ENCODE measurements at places on chromosomes 2 and 18.

GRCh38 chr2:141020346-141020745 is 1110.5 kb downstream of the LRP1B start:
- no peak for DNase-seq

DNA sequence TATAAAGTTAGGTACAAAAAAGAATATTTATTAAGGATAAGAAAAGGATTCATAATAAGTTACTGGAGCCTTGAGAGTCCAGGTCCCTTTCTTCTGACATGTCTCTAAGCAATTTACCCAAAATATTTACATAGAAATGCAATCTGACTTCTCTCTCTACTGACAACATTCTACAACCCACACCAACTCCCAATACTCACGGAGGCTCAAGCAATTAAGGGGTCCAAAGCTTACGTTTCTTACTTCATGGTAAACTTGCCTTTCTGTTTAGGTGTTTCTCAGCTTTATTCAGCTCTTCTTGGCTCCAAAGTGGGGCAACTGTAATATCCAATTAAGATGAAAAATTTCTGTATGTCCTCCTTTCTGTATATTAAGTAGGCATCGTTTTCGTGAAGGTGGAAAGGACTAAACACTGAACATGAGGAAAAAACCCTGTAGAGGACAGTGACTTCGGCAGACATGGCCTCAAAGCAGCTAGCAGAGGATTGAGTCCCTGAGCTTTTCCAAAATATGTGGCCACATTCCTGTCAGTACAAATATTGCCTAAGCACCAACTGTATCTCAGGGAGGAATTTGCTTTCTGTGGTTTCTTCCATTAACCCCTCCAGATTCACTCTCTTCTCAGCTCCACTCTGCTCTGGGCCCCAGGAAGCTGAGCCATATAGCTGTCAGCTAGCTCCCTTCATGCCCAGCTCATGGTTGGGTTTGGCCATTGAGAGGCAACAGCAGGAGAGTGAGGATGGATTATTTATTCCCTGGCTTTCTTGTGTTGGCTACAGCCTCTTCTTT is 67.9 kb upstream of the GLS start:
- no peak for DNase-seq

- no peak for DNase-seq
Observed at GRCh38 chr2:231394211-231395141, 1.0 kb upstream of the B3GNT7 start.

GRCh38 chr2:7572450-7572849 is 655.2 kb downstream of the RNF144A start:
- no peak for DNase-seq

GRCh38 chr2:227703280-227703732 is 14.5 kb downstream of the SLC19A3 start:
- no peak for DNase-seq

GRCh38 chr2:106299696-106300095 is 105.6 kb upstream of the UXS1 start:
- no peak for DNase-seq

GRCh38 chr2:194363295-194363694 is 1293.7 kb upstream of the SLC39A10 start:
- no peak for DNase-seq

DNA sequence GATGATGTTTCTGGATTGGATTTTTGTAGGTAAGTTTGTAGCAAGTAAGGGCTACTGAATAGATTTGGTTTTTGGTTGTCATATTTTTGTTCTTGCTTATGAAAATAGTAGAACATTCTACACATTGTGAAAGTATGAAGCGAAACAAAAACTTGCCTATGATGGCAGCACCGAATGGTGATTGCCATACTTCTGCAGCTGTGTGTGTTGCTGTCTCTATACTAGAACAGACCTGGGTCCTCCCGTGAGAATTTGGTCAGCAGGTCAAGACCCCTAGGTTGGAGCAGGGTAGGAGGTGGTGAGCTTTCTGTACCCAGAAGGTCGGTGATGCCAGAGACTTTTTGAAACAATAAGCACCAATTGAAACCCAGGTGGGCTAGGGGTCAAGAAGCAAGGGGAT is 322.6 kb downstream of the PRKCE start:
- no peak for DNase-seq

DNA sequence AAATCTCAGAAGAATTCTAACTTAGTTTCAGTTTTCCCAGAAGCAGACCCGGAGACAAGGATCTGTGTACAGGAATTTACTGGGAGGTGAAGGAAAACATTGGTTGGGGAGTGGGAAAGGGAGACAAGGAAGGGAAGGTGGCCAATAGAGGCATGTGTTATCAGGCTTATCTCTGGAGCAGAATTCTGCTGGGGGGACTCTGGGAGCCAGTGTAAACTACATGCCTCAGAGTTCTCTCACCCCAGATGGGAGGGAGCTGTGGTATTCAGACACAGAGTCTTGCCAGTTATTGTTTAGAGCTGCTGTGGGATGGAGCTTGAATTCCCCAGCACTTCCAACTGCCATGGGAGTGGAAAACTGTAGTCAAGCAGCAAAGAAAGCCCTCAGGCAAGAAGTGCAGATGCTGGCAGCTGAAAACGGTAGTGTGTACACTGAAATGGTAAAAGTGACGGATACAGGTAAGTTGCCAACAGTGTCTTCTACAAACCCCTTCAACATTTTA is 19.0 kb downstream of the DNPEP start:
- no peak for DNase-seq

DNA sequence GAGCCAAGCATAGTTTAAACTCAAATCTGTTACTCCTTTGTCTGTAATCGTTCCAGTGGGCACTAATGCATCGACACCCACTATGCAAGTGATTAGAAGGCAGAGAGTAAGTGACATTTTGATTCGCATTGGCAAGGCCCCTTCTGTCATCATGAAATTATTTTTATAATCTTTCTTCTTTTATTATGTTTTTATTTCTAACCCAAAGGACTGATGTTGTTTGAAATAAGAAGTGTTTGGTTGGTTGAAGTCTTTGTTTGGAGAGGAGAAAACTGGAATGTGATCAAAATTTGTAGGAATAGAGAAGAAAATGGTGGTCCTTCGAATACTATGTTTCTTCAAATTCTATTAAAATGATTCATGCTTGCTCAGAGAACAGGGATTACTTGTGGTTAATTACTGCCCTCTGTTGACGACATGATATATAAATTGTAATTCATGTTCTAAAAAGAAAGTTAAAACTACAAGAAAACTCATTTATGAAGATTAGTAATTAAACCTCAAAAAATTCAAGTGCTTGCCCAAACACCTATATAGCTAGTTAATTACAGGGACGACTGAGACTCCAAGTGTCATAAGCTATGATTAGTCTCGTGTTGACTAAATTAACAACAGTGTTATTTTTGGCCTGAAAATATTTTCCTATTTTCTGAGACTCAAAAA is 26.4 kb upstream of the TFPI start:
- no peak for DNase-seq

- no peak for DNase-seq
Observed at GRCh38 chr18:3594760-3595368, 144.9 kb downstream of the TGIF1 start.

DNA sequence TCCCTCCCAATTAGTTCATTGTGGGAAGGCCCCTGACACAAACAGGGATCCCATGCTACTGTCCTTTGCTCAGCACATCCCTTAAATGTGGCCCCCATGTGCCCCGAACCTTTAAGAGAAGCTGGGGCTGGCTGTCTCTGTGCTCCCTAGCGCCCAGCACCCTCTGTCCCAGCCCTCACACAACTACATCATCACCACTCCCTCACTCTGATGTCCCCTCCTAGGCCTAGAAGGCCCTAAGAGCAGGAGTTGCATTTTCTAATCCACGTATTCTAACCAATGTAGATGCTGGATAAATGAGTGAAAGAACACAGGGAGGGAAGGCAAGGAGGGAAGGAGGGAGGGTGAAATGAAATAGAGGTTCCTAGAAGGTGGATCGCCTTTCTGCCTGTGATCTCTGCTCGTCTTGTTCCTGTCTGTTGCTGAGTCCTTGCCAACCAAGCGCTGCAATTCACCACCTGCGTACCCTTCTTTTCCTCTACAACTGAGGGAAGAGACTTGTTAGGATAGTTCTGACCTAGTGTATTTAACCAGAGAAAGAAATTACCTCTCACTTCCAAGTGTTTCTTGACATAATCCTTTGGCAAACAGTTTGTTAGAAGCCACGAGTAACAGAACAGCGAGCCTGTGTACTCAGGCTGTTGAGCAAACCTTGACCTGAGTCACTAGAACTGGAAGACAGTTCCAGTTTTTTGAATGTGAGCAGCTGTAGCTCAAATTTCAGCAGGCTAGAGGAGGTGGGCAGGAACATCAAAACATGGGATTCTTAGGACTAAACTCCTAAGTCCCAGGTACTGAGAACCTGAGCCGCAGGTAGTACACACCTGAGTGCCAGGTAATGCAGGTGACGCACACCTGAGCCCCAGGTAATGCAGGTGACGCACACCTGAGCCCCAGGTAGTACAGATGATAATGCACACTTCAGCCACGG is 181.5 kb upstream of the ID2 start:
- no peak for DNase-seq

GRCh38 chr2:3242747-3243369 is 134.8 kb downstream of the EIPR1 start:
- DNase-seq, result no peak

DNA sequence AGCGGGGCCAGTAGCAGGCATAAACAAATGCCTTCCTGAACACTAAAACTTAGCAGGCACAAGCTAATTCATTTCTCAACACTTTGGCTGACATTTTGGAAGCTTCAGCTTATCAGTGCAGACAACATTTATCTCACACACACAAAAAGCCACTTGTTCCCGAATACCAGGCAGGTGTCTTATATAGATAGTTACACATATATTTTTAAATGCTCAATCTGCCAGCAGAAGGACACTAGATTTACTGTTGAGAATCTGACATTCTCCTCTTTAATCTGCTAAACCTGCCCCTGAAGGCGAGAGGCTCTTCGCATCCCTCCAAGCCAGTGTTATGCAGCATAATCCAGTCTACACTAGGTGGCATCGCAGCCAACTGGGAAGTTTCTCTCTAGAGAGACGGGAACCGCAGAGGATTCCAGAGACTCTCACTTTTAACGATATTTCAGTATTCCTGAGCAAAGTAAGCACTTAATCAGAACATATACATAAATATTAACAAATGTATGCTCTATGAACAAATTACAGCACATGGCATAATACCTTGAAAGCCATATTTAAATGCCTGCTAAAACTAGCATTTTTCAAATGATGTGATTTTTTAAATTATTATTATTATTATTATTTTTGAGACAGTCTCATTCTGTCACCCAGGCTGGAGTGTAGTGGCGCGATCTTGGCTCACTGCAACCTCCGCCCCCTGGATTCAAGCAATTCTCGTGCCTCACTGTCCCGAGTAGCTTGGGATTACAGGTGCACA is 90.2 kb upstream of the SCG2 start:
- no peak for DNase-seq

DNA sequence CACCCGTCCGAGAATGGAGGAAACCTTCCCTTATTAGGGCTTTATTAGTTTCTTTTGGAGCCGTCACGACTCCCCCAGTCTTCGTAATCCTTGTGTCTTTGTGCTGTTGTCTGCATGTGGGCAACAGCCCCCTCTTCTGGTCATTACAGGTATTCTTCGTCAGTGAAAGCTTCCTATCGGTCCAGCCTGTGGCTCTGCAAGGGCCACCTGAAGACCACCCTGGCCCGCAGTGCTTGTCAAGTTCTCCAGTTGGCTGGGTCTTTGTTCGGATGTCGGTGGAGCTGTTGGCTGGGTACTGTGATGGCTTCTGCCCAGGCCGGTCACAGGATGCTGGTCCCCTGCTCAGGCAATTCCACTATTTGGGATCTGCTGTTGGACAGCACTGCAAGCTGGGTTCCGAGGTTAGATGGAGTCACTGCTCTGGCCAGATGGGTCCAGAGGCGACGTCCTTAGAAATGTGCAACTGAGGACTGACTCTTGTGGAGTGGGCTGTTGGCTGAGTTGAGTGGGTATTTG is 19.2 kb downstream of the E2F6 start:
- DNase-seq, result no peak

DNA sequence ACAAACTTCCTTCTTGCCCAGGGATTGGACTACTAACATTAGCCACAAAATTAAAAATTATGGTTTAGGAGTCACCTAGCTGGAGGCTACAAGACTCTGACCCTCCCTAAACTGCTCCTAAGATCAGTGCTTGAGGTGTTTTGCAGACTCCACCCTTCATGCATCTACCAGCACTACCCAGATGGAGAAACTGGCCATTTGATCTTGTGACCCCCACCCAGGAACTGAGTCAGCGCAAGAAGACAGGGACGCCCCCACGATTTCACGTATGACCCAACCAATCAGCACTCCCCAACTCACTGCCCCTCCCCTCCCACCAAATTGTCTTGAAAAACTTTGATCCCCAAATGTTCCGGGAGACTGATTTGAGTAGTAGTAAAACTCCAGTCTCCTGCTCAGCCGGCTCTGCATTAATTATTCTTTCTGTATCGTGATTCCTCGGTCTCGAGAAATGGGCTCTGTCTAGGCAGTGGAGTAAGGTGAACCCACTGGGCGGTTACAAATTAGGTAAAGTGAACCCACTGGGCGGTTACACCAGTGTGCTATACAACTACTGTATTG is 40.1 kb upstream of the CCDC88A start:
- no peak for DNase-seq

GRCh38 chr18:49273241-49273880 is 187.1 kb downstream of the DYM start:
- no peak for DNase-seq

DNA sequence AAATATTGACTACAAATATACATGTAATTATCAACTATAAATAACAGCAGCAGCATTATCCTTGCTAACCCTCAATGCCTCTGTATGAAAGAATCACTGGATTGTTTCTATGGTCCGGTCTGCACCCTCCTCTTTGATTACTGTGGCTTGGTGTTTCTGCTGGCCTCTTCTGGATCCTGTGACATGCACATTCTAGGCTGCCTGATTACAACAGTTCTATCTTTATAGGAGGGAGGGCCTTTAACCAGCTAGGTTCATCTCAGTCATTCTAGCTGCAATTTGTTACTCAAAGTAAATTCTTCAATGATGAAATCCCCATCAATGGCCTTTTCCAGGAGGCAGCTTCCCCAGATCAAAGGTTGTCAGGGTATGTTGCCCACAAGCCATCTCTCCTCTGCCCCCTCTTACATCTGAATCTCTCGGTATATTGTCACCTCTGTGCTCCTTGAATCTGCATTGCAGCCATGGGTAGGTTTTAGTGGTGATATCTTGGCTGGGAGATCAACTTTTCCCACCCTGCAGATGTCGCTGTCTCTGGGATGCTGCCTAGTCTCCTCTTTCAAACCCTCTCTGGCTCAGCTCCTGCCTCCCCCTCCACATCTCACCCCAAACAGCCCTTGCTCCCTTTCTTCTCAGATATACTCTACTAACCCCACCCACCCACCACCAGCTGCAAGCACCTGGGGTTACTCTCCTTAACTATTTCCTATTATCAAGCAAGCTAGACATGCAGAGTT is 106.2 kb upstream of the BZW1 start:
- DNase-seq, result no peak

DNA sequence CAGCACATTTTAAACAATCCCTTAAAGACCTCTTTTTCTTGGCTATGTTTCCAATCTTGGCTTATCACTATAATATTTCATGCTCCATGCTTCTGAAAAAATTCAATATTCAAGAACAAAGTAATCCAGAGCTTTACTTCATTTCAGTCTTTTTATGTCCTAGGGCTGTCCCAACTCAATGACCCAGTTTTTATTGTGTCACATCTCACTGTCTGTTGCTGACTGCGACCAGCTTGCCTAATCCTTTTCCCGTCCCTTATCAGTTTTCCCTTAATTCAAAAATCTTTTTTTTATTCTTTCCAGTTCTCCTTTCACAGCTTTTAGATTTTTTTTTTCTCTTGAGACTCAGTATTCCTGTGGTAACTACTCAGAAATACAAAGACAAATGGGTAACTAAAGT is 10.2 kb downstream of the TMEM17 start:
- DNase-seq, result no peak

Data from aorta (tissue), 5 donors.